ENCODE measurements at places on chromosomes 12 and 14. TPM values are rescaled to one million over a fixed set of nuclear protein-coding genes. Genes with fewer than 3 reads are reported as not detected.

- no peak overlapping the region for H3K4me3 ChIP-seq
- DNase-seq, result no peak
- no peaks in the 10 kb centered on the region for H3K27me3 ChIP-seq
- H3K27ac ChIP-seq, result no peak overlapping the region
These were observed 416.8 kb downstream of the LRFN5 start for GRCh38 chr14:42023452-42023851.

DNA sequence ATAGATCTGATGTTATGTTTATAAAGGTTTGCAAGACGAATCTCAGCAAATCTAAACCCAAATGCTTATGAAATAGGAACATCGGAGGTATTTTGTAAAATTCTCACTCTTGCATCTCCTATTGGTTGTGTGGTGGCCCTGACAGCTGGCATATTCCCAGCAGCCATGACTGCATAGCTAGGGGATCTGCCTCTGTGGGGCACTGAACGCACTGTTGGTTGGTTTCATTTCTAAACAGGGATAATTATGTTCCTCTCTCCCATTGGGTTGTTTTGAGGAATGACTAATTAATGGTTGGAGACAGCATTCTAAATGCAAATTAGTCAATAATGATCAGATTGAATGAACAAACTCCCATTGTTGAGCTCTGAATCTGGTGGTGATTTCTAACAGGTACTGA, 2.7 kb upstream of the BEST3 start:
- no peak for DNase-seq
- H3K27ac ChIP-seq, result no peak overlapping the region
- H3K36me3 ChIP-seq, result no peaks in the 10 kb centered on the region

- no peaks in the 10 kb centered on the region for H3K36me3 ChIP-seq
- DNase-seq, result no peak
- H3K27ac ChIP-seq, result no peak overlapping the region
- H3K4me1 ChIP-seq, result peaks cover 9% of the 10 kb centered on the region
- no peaks in the 10 kb centered on the region for H3K27me3 ChIP-seq
These were observed 663 bp upstream of the ULK1 start for GRCh38 chr12:131893605-131894312.

GRCh38 chr12:2027351-2027750, 23.1 kb upstream of the DCP1B start:
- H3K4me1 ChIP-seq, result no peaks in the 10 kb centered on the region
- no peaks in the 10 kb centered on the region for H3K36me3 ChIP-seq
- no peak overlapping the region for H3K4me3 ChIP-seq
- no peak for DNase-seq
- no peaks in the 10 kb centered on the region for H3K27me3 ChIP-seq
- H3K27ac ChIP-seq, result no peak overlapping the region

The TAS2R7 gene
- total RNA-seq, result not detected

DNA sequence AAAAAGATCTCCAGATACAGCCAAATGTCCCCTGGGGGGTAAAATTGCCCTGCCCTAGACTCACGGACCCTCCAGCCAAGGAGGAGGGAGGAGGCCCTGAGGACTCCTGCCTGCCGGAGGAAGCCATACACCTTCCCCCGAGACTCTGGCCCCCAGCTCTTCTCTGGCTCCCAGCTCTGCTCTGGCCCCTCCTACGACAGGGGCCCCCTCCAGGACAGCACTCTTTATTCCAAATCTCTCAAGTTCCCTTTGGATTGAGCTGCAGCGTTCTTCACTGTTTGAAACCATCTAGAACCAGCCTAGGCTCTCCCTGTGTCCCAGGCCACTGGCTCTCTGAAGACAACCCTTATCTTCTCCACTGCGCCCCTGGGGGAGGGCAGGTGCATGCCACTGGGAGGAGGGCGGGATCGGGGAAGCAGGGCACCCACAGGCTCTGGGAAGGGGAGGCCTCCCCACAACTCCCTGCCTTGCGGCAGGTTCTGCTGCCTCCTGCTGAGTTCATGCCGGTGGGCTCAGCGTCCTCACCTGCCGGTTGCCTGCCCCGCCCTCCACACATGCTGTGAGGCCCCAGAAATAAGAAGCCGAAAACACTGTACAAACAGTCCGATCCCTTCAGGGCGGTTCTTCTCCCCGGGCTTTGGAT, 112.7 kb downstream of the DICER1 start:
- no peak for DNase-seq
- H3K4me1 ChIP-seq, result no peaks in the 10 kb centered on the region
- no peaks in the 10 kb centered on the region for H3K36me3 ChIP-seq
- no peak overlapping the region for H3K27ac ChIP-seq
